ENCODE measurements at places on chromosomes 1 and 21. TPM values are rescaled to one million over a fixed set of nuclear protein-coding genes. Genes with fewer than 3 reads are reported as not detected.
A peak's percentile ranks its signal among the peaks of the same experiment; 100 is the strongest.

VWA1 gene
- 36.8 TPM for total RNA-seq

DNA sequence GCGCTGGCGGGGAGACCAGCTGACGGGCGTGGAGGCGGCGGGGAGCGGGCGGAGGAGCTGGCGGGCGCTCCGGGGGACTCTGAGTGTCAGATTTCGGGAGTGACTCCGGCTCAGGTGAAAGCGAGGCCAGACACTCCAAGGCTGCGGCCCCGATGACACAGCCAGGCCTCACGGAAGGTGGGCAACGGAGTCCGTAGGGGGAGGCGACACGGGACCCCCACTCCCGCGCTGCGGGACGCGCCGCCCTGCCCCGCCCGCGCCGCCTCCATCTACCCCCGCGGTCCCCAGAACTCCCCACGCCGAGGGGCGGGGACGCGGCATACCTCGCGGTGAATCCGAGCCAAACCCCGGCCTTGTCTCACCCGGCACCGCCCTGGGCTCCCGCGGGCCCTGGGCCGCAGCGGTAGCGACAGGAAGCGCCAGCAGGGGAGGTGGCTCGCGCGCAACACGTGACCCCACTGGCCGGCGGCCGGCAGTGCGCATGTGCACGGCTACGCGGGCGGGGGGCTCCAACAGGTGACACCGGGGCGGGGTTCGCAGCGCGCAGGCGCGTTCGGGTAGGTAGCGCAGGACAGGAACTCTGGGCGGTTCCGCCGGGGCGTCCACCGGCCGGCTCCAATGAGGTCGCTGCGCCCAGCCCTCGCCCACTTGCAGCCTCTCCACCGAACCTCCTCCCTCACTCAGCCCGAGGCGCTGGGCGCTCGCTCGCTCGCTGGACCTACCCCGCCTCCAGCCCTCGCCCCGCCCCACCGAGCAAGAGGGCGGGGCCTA is at the start of gene CC2D1B:
Gene CC2D1B (minus strand): TSS at position 460 of the 771 bp plus-strand sequence. CDS start 1,585 bp downstream, outside the sequence.
- H3K27ac ChIP-seq = peak within 1 kb of the TSS; percentile 98
- peaks cover 7% of the 10 kb centered on the region for H3K36me3 ChIP-seq
- peak within 1 kb of the TSS; percentile 94 for H3K4me3 ChIP-seq
- H3K4me1 ChIP-seq = peaks cover 17% of the 10 kb centered on the region
- DNase-seq = peak; percentile 100

GRCh38 chr1:11877074-11877473 is 18.3 kb upstream of the NPPB start:
- no peak overlapping the region for H3K27ac ChIP-seq
- DNase-seq = no peak
- H3K4me3 ChIP-seq = no peak overlapping the region
- no peaks in the 10 kb centered on the region for H3K36me3 ChIP-seq
- peaks cover 6% of the 10 kb centered on the region for H3K4me1 ChIP-seq
- H3K27me3 ChIP-seq = peaks cover 5% of the 10 kb centered on the region

- no peaks in the 10 kb centered on the region for H3K36me3 ChIP-seq
- no peak for DNase-seq
- H3K27me3 ChIP-seq = peaks cover 18% of the 10 kb centered on the region
- H3K4me3 ChIP-seq = no peak overlapping the region
Measured at GRCh38 chr1:30618335-30618747, 105.0 kb downstream of the MATN1 start.

DNA sequence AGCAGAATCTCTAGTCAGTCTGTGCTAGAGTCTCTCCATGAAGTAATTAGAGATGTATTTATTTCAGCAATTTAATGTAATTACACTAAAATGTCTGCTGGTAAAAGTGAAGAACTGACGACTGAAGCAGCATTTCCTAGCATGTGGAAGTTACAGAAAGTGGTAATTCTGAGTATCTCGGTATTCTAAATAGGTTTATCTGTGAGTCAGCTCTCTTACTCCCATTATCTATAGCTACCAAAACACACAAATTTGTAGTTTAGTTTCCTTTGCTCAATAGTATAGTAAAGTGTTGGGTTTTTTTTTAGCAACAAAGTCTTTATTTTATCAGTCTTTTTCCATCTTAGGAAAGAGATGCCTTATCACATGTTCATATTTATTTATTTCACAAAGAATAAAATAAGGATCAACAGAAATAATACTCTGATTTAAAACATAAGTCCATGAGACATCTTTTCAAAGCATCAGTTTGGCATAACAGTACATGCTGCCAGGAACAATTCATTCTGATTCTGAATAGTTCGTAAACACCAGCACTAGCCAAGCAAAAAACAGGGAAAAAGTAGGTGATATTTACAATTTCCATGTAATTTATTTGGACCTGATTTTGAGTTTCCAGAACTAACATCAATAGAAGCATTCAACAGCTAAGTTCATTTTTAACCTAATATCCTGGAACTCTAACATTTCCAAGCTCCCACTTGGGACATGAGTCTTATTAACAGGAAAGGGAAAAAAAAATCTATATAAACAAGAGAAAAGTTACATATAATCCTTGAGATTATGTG is 76.3 kb downstream of the KCNT2 start:
- H3K4me3 ChIP-seq = no peak overlapping the region
- no peak overlapping the region for H3K27ac ChIP-seq
- H3K4me1 ChIP-seq = no peaks in the 10 kb centered on the region
- no peaks in the 10 kb centered on the region for H3K27me3 ChIP-seq
- no peak for DNase-seq
- H3K36me3 ChIP-seq = peaks cover 19% of the 10 kb centered on the region

- no peak for DNase-seq
- no peaks in the 10 kb centered on the region for H3K27me3 ChIP-seq
- no peak overlapping the region for H3K27ac ChIP-seq
- H3K4me3 ChIP-seq = no peak overlapping the region
- peaks cover 49% of the 10 kb centered on the region for H3K36me3 ChIP-seq
Measured at GRCh38 chr1:12309783-12310742, 80.2 kb downstream of the VPS13D start.

DNA sequence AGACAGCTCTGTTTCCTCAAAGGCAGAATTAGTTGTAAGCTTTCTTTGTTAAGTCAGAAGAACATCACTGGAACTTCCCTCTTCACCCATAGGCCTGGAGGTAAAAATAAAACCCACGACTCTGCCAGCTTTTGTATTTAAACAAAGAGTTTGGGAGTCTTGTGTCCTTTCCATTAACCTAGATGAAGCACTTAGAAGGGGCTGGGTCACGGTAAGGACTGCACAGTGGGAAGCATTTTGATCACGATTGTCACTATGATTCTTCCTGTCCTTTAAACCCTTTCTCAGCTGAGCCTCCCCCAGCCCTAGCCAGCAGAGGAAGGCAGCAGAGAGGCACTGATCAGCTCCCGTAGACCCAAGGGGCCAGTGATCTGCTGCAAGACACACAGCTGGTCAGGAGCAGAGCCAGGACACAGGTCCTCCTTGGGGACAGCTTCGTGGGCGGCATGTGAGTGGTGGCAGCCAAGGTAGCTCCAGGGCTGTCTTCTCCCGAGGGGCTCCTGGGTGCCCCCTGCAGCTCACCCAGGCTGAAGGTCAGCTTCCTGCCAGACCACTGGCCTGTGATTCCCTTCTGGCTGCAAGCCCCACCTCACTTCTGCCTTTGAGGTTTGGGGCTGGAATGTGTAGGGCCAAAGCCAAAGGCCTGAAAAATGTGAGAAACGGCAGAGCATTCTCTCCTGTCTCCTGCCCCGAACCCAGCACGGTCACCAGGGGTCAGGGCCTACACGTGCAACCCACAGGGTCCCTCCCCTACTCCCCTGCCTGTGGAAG is 4.0 kb upstream of the LAPTM5 start:
- peaks cover 16% of the 10 kb centered on the region for H3K27me3 ChIP-seq
- no peaks in the 10 kb centered on the region for H3K4me1 ChIP-seq
- H3K36me3 ChIP-seq = no peaks in the 10 kb centered on the region

FLAD1 gene
- total RNA-seq = 53.7 TPM
